Stimulated activated CD4-positive, alpha-beta T cell treated with anti-CD3 and anti-CD28 coated beads, Interleukin-1b, Interleukin-23, amount 100 ng/mL, for 4 hours (primary cell): ENCODE measurements at places on chromosomes 13 and 19.

DNA sequence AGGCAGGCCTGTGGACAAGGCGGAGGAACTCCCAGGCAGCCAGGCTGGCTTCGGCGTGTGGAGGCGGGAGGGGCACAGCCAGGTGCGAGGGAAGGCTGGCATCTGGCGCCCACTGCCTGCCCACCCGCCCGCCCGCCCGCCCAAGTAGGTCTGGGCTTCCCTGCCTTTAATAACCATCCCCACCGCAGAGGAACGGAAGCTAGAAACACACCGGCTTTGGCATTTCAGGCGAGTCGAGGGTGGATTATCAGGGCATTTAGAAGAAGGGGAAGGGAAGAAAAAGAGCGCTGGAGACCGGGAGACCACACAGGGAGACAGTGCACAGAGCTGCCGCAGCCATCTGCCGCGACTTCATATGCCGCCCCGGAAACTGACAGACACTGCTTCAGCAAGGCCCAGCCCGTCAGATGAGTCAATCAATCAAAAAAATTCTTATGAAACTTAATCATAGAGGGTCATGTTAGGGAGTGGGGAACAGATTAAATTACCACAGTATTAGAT, 199.7 kb downstream of the TSHZ3 start:
- DNase-seq = no peak

DNA sequence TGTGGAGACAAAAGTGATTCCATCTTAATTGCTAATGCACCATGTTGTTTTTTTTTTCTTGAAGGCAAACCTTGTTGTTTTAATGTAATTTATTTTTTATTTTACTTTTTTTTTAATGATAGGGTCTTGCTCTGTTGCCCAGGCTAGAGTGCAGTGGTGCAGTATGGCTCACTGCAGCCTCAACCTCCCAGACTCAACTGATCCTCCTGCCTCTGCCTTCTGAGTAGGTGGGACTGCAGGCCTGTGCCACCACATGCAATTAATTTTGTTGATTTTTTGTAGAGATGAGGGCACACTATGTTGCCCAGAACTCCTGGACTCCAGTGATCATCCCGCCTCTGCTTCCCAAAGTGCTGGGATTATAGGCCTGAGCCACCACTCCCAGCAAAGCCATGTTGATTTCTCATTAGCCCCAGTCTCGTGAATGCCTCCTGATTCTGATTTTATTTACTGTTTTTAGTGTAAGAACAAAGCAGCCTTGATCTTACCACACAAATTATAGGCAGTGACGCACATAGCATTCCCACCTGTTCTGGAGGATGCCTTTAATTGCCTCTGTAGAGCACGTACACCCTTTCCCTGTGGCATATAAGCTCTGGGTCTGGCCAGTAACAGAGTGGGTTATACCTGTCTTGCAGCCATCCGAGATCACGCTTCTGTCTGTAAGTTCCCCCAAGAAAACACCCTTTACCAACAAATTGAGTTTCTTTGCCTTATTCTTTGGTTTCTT, 150.4 kb downstream of the GGACT start:
- DNase-seq = no peak

DNA sequence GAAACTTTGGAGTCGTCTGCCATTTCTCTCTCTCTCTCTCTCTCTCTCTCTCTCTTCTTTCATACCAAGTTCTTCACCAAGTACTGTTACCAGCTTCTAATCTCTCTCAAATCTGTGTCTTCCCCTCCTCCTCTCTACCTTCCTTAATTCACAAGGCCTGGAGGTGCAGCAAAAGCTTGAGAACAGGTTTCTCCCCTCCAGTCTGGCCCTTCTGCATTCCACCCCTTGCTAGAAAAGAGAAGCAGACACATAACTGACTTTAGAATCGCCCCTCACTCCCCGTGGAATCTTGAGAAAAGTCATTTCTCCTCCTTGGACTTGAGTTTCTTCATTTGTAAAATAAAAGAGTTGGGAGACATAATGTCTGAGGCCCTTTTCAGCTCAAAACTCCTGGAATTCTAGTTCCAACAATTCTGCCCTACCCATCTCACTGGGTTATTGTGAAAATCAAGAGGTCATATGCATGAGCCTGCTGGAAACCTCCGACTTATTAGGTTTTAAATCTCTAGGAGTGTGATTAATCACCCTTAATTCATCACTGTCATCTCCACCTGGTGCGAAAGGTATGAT, 20.4 kb downstream of the AMER2 start:
- DNase-seq = no peak

- DNase-seq = no peak
Observed at GRCh38 chr19:964761-965694, 19.1 kb upstream of the WDR18 start.

DNA sequence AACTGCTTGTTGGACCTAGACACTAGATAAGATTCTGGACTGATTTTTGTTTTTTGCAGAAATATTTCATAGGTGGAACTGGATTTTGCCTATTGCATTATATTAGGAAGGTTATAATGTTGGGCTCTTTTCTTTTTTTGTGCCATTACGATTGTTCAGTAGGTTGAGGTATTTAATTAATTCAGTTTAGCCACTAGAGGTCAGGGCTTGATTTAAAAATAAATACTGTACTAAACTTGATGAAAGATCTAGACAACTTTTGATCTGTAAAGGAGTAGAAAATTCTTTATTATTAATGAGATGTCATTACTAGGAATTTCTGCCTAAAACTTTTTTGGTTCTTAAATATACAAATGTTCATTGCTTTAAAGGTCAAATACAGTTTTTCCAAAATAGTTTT, 15.2 kb upstream of the SUPT20H start:
- no peak for DNase-seq
